ENCODE measurements at places on chromosomes 16 and 17.

DNA sequence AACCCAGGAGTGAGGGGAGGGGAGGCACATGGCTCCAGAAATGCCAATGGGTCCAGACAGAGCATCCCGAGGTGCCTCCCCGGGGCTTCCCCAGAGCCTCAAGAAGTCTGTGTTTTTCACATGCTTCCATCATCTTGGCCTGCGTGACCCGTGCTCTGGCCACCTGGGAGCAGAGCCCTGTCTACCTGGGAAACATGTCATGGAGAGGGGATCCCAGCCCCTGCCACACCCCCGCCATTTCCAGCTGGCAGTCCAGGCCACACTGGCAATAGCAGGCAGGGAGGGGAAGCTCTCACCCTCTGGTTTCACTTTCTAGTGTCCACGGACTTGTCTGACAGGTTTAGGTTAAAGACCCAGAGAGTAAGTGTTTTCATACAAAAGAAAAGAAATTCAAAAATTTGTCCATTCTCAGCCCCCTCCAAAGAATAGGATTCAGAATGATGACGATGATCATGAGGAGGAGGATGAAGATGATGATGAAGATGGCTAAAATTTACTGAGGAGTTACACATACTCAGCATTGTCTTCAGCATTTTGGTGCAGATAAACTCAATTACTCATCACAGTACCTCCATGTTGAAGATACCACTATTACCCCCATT is 9.0 kb downstream of the SMIM5 start:
- DNase-seq = no peak

DNA sequence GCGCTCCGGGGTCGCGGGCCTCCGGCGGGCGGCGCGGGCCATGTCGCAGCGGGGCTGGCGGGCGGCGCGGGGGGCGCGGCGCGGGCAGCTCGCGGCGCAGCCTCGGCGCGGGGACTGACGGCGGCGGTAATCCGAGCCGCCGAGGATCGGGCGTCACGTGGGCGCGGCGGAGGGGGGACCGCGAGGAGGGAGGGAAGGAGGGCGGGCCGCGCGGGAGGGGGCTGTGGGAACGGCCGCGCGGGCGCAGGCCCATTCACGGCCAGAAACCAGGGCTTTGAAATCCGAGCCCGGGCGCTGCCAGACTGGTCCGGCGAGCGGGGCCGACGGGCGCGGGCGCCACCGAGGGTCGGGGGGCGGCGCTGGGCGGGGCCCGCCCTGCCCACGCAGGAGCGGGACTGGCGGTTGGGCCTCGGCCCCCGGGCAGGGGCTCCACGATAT is at the start of gene MTSS2:
MTSS2 (minus strand) TSS at position 116 of the 438 bp plus-strand sequence. CDS start 262 bp downstream, outside the sequence.
- peak; percentile 44 for DNase-seq

GRCh38 chr16:48556913-48557351 is 53.0 kb downstream of the N4BP1 start:
- no peak for DNase-seq

DNA sequence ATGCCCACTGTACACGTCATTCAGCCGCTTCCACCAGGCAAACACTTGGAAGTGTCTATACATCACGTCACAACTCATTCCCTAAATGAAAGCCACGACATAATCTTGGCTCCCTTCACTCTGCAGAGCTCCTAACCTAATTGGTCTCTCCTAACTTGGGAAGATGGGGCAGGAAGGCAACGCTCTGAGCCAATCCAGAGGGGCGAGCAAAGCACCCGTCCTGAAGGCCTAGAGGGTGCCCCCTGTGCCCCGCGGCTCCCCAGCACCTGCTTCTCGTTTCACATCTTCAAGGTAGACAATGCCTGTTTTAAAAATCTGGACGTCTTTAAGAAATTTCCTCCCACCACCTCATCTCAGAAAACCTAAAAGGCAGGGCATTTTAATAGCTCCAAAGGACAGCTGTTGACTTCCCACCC is 1.0 kb downstream of the CSNK2A2 start:
- DNase-seq = peak; percentile 19

DNA sequence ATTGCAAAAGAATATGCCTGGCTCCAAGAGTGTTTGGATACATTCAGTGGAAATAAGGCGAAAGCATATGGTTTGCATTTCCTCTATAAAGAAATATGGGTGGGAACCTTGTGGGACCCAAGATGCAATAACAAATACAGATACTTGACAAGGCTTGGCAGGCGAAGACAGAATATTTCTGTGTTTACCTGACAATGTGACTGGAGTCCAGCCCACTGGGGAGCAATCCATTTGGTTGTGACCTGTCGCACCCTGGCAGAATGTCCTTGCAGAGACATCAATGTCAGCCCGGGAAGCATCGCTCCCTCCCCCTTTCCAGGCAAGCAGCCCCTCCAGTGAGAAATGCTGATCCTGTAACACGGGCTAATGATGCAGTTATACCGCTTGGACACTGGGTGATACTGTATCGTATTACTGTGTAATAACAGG is 296.6 kb downstream of the MAF start:
- DNase-seq = no peak

DNA sequence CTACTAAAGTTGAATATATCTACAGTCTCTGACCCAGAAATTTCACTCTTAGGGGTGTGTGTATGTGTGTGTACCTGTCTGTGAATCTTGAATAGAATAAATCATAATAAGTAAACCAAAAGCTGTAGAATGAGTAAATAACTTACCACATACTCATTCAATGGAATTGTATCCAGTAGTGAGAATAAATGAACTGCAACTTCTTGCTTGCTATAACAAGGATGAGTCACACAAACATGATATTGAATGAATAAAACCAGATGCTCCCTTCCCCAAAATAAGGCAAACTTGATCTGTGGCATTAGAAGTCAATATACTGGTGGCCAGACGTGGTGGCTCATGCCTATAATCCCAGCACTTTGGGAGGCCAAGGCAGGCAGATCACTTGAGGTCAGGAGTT is 259.8 kb upstream of the MON1B start:
- no peak for DNase-seq

DNA sequence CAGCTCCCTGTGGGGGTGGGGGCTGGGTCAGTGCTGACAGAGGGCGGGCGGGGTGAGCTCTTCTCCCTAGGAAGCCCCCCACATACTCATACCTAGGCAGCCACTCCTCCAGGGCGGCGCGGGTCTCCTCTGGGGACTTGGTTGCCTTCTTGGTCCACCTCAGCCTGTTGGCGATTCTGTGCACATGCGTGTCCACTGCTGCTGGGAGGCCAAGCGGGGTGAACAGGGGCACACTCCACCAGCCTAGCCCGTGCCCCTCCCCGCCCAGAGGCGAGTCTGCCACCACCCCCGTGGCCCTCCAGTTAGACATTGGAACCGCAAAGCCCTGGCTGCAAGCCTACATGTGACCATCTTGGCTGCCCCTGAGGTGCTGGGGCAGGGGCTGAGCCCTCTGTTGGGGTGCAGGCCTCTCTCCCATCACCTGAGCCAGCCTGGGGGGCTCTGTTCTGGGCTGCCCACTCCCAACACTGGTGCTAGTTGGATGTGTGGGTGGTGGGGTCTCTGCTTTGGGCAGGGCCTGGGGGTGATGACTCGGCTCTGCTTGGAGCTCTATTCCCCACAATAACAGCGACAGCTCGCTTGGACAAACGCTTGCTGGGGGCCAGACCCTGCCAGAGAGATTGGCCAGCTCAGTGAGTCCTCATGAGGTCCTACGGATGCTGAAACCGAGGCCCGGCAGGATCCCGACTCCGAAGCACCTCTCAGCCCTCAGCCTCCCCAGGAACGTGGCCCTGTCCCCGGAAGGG is 7.4 kb downstream of the NTHL1 start:
- no peak for DNase-seq

DNA sequence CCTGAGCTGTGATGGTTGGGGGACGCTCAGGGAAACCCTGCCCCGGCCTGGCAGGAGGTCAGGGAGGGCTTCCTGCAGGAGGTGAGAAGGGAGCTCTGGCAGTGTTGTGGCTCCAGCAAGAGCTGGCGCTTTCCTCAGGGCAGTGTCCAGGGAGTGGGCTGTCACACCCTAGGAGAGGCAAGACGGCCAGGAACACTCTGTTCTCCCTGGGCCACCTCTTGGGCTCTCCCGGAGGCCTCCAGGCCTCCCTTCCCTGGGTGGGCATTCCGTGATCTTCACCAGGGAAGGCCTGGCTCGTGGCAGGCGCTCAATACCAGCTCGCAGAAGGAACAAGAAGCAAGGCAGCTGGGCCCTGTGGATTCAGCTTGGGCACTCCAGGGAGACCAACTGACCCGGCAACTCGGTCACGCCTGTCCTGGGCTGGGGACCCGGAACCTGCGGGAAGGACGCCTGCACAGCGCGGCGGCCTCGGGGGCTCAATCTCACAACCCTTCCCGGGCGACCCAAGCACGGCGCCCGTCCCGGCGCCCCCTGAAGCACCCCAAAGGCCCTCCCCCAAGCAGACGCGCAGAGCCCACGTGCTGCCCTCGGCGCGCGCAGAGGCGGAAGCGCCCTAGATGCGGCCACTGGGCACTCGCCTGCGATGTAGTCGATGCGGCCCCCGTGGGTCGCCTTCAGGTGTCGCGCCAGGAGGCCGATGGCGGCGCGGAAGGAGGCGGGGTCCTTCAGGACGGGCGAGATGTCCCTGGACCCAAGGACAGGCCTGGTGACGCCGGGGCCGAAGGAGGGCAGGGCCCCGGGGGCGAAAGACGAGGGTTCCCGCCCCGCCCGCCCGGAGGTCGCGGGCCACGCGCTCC is 588 bp downstream of the APRT start:
- peak; percentile 57 for DNase-seq

DNA sequence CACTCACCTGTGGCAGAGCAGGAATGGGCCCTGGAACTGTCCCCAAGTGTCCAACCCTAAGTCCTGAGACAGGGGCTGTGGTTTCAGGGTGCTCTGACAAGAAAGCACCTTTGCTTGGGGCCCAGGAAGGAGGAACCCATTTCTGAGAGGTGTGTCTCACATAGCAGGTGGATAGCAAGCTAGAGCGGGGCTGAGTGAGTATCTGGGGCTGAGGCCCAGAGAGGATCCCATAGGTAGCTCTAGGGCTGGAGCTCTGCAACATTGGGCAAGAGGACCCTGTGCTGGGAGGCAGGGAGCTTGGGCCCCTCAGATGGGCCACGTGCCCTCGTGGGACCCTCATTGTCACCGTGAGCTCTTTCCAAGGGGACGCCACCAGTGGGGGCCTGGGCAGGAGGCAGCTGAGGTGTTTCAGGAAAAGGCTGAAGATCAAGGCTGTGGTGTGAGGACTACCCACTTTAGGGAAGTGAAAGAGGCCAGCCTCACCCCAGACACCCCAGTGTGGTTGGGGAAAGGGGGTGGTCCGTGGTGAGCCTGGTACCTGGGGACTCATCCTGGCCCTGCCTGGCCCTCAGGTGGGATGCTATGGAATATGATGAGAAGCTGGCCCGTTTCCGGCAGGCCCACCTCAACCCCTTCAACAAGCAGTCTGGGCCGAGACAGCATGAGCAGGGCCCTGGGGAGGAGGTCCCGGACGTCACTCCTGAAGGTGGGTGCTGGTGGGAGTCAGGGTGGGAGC is 5.3 kb downstream of the DEF8 start:
- DNase-seq = peak; percentile 78

DNA sequence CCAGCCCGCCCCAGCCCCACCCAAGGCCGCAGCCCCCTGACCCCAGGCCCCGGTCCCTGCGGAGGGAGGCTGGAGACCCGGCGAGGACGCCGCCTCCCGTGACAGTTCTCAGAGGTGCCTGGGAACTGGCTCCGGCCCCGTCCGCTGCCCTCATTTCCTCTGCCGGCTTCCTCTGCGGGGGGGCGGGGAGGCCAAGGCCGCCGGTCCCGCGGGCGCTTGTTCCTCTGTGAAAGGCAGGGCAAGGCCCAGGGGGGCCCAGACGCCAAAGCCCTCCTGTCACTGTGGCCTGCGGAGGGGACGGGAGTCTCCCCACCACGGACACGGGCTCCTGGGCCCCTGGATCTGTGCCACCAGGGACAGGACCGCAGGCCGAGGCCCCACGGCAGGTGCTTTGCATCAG is 5.0 kb upstream of the PVALEF start:
- DNase-seq = no peak

DNA sequence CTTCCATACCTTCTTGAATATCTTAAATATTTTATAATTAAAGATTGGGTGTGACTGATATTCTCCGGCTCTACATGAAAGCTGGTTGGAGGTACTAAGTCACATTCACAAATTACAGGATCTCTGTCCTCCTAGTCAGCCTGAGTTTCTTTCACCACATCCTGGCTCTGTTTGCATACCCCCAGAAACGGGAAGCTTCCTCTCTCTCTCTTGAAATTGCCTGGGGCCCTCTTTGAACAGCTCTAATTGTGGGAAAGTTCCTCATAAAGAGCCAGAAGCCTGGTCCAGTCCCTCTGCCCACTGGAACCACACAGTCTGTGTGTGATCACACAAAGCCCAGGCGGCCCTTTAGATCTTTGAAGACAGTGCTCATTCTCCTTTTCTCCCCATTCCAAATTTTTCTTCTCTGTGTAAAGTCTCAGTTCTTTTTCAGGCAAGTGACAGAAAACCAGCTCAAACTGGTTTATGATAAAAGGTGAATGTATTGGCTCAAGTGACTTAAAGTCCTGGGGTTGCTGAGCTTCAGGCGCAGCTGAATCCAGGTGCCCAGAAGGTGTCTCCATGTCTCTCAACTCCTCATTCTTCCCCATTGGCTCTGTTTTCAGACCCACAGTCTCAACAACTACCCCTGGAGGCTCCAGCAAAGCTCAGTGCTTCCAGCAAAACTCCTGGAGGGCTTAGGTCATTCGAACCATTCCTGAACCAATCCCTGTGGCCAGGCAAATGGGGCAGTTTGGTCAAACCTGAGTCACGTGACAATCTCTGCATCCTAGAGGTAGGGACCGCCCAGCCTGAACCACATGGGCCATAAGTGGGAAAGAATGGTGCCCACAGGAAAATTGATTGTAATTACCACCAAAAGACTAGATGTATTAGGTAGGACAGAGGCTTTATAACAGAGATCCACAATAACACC is 8.5 kb upstream of the RAI1 start:
- DNase-seq = peak; percentile 33

GRCh38 chr17:42010898-42011516 is 6.2 kb downstream of the DNAJC7 start:
- no peak for DNase-seq

DNA sequence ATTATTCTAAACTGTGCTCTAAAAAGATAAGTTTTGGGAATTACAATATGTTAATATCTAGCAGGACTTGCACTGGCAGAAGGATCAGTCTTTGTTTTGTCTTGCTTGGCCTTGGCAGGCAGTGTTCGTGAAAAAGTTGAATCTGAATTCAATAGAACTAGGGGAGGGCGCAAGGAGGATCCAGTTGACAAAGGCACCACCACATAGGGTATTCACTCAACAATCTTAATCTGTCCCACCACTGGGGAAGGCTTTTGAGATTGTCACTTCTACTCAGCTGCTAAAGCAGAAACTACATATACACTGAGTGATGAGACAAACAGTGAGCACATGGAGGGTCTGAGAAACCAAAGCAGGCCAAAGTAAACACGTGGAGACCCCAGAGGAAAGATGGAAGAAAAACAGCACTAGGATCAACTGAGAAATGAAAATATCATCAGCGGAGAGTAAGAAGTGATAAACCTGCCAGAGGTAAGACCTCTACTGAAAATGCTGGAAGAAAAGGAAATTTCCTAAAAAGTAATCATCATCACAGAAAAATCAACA is 2.4 kb downstream of the AMFR start:
- no peak for DNase-seq

DNA sequence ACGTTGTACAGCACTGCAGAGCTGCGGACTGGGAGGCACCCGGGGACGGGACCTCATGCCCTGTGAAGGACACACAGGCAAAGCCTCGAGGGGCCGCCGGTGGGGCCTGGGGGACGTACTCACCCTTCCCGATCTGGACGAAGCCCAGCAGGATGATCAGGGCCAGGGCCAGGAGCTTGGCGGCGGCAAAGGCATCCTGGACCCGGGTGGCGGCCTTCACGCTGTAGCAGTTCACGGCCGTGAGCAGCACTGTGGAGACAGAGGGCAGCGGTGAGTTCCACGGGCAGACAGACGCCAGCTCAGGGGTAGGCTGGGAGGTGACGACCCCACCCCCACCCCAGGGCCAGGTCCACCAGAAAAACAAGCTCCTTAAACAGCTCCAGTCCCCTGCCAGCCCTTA is 17.7 kb downstream of the SLC7A5 start:
- DNase-seq = no peak

Measured in germinal center (tissue), 1 donor.